CD4-positive, alpha-beta memory T cell (primary cell): ENCODE measurements at places on chromosomes 1 and 21. TPM values are rescaled to one million over a fixed set of nuclear protein-coding genes. Genes with fewer than 3 reads are reported as not detected.

Gene XPR1
- 16.8 TPM for total RNA-seq

Gene KRTAP21-3
- not detected for total RNA-seq

- no peak for DNase-seq
Observed at GRCh38 chr1:199151634-199152425, 513.0 kb downstream of the PTPRC start.

- DNase-seq, result no peak
Observed at GRCh38 chr1:64550946-64551605, 81.1 kb downstream of the CACHD1 start.

- no peak for DNase-seq
Observed at GRCh38 chr1:60895701-60896100, 186.7 kb upstream of the NFIA start.

- no peak for DNase-seq
Observed at GRCh38 chr1:230509281-230509977, 83.3 kb upstream of the PGBD5 start.
